Hematopoietic multipotent progenitor cell treated with erythropoietin and hydrocortisone succinate and interleukin-3 and kit ligand, for 17 days (in vitro differentiated cells): ENCODE measurements at places on chromosomes 12 and 14.

DNA sequence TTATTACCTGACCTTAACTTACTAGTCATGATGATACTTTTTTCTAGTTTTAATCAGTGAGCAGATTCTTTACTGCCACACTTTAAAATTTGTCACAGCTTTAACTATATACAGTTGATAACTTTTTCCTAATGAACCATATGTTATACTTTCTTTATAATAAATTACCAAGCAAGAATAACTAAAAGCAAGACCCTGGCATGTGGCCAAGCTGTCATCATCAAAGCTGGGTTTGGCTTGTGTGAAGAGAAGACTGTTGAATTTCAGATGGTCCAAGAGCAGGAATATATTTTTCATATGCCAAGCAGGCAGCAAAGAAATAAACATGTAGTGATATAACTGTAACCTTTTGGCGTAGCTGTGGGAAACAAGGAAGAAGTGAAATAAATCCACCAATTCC, 93.5 kb downstream of the PUS7L start:
- DNase-seq = no peak

- no peak for DNase-seq
Observed at GRCh38 chr12:6110006-6110405, 14.5 kb downstream of the VWF start.

DNA sequence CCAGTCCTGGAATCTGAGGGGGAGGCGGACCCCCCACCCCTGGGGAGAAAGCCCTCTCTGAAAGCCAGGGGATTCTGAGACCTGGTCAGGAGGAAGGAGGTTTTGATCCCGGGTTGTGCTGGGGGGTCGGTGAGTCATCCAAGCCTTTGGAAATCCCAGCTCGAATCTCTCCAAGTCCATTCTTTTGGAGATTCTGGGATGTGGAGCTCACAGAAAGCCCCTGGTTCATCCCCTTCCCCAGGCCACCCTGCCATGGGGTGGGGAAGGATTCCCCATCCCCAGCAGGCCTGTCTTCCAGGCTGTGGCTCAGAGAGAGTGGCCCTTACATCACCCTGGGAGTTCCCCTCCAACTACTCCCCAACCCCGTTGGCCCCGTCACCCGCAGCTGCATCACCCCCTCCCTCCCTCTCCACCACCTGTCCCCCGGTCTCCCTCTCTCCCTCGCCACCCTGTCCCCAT, 14.3 kb downstream of the EXOC3L4 start:
- no peak for DNase-seq

- no peak for DNase-seq
Observed at GRCh38 chr12:63981343-63981742, 136.8 kb downstream of the SRGAP1 start.

GRCh38 chr12:62839869-62840660, 94.9 kb downstream of the PPM1H start:
- DNase-seq = no peak

GRCh38 chr14:56121816-56122215, 3.6 kb downstream of the PELI2 start:
- no peak for DNase-seq

- DNase-seq = no peak
Observed at GRCh38 chr12:104133321-104133720, 4.7 kb downstream of the NFYB start.

- no peak for DNase-seq
Observed at GRCh38 chr14:74085047-74085637, 386 bp downstream of the LIN52 start.

DNA sequence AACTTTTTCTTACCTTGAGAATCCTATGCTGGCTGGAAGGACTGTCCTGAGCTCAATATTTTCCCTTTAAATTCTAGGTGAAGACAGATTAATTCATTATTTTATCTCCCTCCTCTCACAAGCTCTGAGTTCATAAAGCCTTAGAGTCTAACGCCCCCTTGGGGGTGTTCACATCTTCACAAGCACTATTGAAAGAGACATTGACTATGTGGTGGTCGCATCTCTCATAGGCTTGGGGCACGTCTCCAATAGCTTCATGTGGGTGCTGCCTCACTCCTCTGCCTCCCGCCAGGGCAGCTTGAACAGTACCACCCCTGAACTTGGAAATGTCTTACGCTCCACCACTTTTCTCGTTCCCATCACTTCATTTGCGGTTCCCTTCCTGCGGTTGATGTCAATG, 106.2 kb downstream of the UNC79 start:
- DNase-seq = no peak

GRCh38 chr12:27209257-27209910, 34.7 kb upstream of the STK38L start:
- DNase-seq = no peak

GRCh38 chr12:121595520-121595919, 14.7 kb upstream of the KDM2B start:
- no peak for DNase-seq

GRCh38 chr12:98724384-98725155, 79.5 kb downstream of the APAF1 start:
- no peak for DNase-seq

DNA sequence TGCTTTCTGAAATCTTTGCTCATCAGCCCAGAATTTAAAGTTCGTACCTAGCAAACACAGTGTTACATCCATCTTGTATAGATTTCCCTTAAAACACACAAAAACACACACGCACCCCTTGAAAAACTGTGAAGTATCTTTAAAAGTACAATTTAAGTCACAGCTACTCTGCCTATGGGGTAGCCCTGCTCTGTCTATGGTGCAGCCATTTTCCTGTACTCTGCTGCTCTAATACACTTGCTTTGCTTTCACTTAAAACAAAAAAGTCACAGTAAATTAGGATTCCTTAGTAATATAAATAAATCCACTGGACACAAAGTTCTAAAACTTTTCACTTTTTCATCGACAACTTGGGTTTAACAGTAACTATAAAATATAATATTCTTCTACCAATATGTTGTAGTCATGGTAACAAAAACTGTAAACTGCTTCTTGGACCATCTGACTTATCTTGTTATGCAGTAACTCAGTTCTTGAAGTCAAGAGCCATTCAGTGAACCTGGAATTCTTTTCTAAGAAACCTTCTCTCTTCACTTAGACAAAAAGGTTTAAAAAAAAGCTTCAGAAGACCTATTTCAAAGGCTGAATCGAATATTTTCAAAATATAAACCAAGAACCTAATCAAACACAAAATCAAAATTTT, 63.5 kb downstream of the MED13L start:
- DNase-seq = no peak

DNA sequence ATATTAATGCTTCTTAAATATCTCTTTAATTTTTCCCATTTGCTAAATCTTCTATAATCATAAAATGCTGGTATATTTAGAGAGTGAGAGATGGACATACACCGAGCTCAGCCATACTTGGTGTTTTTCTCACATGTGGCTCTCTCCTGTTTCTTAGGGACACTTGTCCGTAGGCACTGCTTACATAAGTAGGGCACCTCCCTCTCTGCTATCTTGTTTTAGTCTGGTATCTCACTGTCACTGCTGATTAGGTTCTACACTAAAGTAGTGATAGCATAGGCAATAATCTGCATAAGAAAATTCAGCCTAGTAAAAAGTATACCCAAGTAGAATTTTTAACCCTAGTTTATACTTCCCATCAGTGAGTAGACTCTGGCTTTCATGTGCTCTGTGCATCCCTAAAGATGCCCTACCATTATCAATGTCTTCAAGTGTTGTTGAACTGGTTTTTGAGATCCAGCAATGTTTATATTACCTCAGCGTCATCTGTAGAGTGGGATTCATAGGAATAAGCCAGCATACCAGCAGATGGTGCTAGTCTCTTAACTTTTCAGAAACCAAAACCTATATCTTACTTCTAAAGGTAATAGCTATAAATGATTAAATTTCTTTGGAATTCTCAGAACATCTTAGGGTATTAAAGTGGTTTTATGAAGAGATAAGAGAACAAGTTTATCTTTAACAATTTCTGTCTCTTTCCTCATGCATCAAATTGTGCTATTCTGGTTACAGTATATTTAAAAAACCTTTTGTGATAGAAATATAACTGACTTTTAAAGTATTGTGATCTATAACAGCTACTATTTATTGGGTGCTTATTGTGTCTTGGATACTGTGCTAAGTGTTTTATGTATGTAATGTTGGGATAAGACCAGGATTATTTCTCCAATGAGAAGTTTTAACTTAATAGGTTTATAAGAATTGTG, 32.9 kb downstream of the ARID2 start:
- peak; percentile 70 for DNase-seq

DNA sequence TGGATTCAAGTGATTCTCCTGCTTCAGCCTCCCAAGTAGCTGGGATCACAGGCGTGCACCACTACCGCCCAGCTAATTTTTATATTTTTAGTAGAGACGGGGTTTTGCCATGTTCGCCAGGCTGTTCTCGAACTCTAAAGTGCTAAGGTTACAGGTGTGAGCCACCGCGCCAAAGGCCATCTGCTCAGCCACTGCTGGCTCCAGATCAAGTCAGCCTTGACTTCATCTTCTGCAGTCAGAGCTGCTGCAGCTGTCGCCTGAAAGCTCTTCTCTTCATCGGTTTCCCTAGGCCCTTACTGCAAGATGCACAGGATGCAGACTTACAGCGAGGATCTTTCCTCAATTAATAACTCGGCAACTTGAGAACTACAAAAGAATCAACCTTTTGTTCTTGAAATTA, 66.8 kb downstream of the CLIP1 start:
- DNase-seq = no peak

GRCh38 chr14:59391388-59391787, 73.8 kb downstream of the GPR135 start:
- DNase-seq = no peak

- no peak for DNase-seq
Observed at GRCh38 chr12:123478069-123478468, 20.1 kb downstream of the SNRNP35 start.

- no peak for DNase-seq
Observed at GRCh38 chr12:116159175-116159574, 118.3 kb downstream of the MED13L start.

DNA sequence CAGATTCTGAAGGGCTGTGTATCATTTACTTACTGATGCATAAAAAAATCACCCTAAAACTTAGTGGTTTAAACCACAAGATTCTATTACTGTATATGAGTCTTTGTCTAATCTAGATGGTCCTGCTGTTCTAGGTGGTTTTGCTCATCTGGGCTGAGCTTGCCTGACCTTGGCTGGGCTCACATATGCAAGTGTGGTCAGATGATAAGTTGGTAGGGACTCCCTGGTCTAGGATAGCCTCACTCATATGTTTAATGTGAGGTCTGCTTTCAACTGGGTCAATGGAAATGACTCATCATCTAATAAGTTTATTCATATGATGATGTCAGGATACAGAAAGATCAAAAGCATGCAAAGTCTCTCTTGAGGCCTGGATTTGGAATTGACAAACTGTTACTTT, 887.8 kb downstream of the TRHDE start:
- DNase-seq = no peak
